Mesothelial cell of epicardium (in vitro differentiated cells): ENCODE measurements at places on chromosomes 3 and 15.

DNA sequence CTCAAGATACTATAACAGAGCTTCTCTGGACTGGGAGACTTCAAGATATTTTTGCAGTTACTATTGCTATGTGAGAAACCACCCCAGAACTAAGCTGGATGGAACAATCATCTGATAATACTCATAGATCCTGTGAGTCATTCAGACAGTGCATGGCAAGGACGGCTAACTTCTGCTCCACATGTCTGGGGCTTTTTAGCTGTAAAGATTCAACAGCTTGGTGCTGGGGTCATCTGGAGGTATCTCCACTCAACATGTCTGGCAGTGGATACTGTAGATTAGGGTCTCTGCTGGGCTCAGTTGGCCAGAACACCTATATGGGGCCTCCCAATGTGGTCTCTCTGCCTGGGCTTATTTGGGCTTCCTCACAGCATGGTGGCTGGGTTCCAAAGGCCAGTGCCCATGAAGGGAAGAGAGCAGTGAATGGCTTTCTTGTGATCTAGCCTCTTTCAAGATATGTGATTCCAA, 117.3 kb upstream of the SLC7A14 start:
- DNase-seq = no peak

- no peak for DNase-seq
These were observed 1.5 kb downstream of the CTDSPL start for GRCh38 chr3:37862903-37863815.

GRCh38 chr15:80946576-80946975, 43.0 kb downstream of the MESD start:
- DNase-seq = no peak

- DNase-seq = no peak
These were observed 35.3 kb downstream of the CEP152 start for GRCh38 chr15:48775546-48775945.

DNA sequence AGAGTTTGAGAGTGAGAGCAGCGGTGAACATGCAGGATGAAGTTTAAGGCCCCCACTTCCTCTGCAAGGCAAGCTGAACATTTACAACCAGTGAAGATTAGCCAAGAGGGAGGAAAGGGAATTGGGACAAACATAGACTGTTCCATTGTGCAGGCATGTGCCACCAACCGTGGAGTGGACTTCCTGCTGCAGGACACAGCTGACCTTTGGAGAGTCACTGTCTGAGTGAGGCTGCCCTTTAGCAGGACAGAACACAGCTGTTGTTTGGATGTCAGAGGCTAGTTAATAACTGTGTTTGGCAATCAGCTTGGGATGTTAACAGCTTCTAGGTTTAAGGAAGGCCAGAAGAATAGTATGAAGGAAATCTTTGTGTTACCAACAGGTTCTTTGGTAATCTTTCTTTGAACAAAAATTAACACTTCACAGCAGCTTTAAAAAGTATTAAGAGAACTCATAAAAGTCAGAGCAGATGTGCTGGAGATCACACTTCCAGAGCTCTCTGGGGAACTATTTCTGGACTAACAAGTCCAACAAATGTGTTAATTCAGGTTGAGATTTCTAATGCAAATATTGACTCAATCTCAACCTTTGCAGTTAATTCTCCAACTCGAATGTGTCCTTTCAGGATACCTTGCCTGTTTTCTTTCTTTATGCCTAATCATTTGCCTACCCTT, 31.4 kb downstream of the CTDSPL start:
- DNase-seq = no peak

- DNase-seq = no peak
These were observed 30.3 kb upstream of the HHATL start for GRCh38 chr3:42732829-42733459.
